ENCODE measurements at places on chromosomes 7 and 10. TPM values are rescaled to one million over a fixed set of nuclear protein-coding genes. Genes with fewer than 3 reads are reported as not detected.

DNA sequence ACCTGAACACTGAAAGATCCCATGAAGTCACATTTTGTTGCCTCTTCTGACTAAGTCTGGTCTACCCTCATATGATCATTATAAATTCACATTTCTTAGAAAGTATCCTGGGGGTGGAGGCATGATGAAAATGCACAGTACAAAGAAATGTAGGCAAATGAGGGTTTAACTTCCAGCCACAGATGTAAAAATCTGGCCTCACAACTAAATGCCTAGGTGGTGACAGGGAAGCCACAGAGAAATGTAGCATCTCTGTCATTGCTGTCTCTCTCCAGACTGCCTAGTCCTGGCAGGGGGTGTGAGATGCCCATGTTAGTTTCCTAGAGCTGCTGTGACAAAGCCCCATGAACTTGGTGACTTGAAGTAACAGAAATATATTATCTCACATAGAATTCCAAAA lies 395.9 kb downstream of the SORCS3 start:
- no peak for DNase-seq

DNA sequence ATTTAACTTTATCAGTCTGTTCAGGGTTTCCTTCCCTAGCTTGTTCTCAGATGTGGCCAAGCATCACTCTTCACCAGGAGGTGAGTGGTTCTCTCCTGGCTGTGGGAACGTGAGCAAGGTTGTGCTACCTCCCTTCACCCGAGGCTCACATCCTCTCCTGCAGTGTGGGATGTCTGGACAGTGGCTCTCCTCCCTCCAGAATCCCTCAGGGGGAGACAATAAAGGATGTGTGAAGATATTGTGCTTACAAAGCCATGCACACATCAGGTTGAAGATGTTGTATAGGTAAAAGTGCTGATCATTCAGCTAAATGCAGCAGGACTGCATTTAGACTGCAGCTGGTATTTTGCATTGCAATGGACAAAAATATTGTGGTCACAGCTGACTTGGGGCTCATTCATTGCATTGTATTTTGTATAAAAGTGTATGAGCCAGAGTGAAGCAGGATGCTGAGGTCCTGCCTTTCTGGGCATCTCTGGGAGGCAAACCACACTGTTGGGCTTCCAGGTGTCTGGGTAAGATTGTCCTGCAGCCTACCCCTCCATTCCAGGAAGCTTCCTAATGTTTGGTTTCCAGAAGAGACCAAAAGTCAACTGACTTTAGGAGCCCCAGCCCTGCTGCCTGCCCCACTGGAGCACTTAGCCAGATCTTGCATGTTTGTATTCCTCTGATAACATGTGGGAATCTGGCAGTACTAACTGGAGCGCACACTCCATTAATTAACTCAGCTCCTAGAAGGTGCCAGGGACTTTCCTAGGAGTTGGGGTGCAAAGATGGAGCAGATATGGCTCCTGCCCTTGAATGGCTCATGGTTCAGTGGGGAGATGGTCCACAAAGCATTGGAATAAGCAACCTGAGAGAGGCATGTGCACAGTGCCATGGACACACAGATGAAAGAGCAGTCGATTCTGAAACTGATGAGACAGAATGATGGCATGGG lies 292.5 kb upstream of the ZNF32 start:
- peak; percentile 54 for DNase-seq

GRCh38 chr7:143305423-143306070 lies 10.4 kb upstream of the CLCN1 start:
- peak; percentile 40 for DNase-seq

DNA sequence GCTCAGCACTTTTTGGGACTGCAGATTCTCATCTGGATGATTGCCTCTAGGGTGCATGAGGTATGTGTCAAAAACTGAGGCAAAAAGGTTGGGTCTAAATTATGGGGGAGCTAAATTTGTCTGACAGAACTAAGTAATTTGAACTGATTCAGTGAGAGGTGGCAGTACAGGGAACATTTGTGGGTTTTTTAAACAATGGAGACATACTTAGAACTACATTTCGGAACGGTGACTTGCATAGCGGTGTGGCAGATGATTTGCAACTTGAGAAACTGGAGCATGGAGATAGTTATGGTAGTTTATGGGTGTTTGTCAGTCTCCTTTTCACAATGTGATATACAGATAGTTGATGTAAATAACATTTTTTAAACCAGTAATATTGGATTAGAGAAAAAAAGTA lies 14.6 kb downstream of the TBC1D12 start:
- DNase-seq, result no peak

DNA sequence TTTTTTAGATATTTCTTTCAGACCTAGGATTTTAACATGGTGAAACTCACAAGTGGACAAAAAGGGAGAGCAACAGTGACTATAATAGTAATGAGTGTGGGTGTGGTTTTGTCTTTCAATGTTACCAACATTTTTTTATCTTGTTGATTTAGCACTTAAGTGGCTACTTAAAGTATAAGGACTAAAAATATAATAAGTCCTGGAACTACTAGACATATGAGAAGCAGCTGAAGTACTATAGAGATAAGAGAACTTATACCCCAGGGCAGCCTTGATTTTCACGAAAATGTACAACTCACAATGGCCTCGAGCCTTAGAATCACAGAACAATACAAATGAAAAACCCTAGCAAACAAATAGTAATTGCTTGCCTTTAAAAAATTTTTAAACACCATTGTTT lies 1151.8 kb downstream of the TYW1 start:
- DNase-seq, result no peak

GRCh38 chr7:66256281-66256680 lies 51.1 kb downstream of the TPST1 start:
- no peak for DNase-seq

DNA sequence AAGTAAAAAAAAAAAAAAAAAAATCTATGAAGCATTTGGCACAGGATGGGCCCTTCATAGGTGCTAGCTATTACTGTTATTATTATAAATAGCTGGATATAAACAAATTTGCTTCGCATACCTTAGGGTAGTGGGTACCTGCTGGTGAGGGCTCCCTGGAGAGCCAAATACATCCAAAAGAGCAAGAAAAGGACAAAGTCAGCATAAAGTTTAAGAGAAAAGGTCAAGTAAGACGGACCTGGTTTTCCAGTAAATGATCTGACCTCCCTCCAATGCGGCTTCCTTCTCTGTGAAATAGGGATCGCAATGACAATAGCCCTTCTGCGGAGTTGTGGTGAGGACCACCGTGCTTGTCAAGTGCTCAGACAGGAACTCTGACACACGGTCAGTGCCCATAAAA lies 214.5 kb downstream of the SNX10 start:
- DNase-seq, result no peak

GRCh38 chr10:132606031-132606491 lies 68.5 kb downstream of the INPP5A start:
- DNase-seq, result no peak

DNA sequence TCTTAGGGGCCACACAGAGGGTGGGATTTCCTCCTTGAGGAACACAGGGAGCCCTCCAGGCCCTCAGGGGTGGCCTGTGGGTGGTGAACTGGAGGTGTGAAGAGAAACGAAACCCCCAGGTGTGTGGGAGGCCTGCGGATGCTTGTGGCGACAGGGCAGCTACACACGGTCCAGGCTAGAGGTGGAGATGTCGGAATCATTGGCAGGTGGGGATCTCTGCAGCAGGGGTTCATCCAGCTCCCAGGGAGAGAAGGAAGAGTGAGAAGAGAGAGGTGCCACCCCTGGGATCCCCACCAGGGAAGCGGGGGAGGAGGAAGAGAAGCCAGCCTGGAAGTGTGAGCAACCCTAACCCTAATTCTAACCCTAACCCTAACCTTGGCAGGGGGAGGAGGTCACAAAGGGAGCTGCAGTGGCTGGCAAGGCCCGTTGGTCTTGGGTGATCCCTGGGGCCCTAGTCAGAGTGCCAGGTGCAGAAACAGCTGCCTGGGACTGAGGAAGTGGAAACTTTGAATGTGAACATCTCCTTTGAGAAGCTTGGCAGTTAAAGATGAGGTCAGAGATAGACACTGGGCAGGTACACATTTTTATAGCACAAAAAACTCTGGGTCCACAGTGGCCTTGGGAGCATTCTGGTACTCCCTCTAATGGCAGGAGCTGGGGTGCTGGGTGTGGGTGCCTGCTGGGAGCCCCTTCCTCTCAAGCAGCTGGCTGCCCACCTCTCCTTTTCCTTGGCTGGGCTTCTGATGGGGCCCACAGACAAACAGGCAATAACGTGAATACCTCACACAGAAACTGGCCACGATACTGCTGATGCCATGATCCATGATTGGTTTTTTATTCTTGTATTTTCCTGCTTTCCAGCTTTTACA lies 6.8 kb upstream of the AEBP1 start:
- DNase-seq, result no peak

DNA sequence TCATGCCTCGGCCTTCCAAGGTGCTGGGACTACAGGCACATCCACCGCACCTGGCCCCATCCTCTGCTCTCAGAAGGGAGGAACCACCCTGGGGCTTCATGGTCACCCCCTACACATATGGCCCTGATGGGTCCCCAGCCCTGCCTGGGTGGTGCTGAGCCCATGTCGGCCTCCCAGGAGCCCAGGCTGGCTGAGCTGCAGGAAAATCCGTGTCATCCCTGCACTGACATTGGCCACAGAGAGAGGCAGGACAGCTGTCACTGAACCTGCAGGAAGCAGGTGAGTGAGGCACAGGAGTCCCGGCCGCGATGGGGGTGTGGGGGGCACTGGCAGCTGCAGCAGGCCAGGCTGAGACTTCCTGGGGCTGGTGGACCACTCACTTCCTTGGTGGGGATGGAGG lies 8.0 kb downstream of the GRIFIN start:
- DNase-seq, result no peak

- no peak for DNase-seq
These were observed 3.8 kb downstream of the GRK5 start for GRCh38 chr10:119211176-119211575.

DNA sequence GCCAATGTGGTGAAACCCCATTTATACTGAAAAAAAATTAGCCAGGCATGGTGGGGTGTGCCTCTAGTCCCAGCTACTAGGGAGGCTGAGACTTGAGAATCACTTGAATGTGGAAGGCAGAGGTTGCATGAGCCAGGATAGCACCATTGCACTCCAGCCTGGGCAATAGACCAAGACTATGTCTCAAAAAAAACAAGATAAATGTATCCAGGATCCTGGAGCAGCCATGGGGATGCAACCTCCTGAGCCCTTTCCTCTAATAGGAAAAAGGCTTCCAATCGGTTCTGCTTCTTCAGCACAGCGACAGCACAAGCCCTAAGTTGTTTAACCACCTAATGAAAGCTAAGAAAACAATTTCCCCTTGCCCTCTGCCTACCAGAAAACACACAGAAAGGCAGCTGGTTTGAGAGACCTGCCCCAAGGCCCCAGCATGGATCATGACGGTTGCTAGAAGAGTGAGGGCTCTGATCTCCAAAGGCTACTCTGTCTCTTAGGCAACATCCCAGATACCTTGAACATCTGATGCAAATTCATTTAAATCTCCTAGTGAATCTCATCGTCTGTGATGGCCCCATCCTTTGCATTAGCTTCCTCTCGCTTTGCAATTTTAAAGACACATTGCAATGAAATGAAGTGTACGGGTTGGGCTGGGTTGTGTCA lies 220.8 kb downstream of the ARHGAP21 start:
- no peak for DNase-seq

The MPP7 gene
- not detected for total RNA-seq

The ARHGEF5 gene
- total RNA-seq, result not detected

The PLCE1 gene
- total RNA-seq, result 3.2 TPM

The COL17A1 gene
- 0.03 TPM for total RNA-seq

The IRF5 gene
- total RNA-seq, result not detected
